ENCODE measurements at places on chromosomes 6 and 20.

- no peak for DNase-seq
Observed at GRCh38 chr20:703006-703405, 27.4 kb upstream of the SCRT2 start.

- no peak for DNase-seq
Observed at GRCh38 chr6:160275511-160276003, 16.9 kb upstream of the SLC22A2 start.

- no peak for DNase-seq
Observed at GRCh38 chr20:46644733-46645132, 6.5 kb downstream of the SLC13A3 start.

DNA sequence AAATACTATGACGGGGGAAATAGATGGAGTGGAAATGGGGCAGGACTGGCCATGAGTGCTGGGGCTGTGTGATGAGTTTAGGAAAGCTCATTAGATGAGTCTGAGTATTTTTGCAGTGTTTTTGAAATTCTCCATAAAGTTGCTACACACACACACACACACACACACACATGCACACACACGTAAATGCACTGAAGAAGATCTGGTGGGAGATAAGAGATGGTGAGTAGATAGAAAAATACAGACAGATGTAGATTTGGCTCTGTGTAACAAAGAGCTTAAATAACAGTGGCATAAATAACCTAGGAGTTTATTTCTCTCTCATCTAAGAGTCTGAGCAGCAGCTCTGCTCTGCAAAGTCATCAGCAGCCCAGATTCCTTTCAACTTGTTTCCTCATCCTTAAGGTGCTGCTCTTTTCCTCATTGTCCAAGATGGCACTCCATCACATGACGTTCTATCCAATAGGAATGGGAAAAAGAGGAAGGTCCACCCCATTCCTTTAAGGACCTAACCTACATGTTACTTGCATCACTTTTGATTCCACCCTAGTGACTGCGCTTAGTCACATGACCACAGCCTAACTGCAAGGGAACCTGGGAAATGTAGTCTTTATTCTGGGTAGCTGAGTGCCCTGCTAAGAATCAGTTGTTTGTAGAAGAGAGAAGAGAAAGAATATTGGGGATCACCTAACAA lies 76.4 kb downstream of the EYA2 start:
- DNase-seq = no peak

GRCh38 chr6:128370072-128370471 lies 150.3 kb downstream of the PTPRK start:
- no peak for DNase-seq

DNA sequence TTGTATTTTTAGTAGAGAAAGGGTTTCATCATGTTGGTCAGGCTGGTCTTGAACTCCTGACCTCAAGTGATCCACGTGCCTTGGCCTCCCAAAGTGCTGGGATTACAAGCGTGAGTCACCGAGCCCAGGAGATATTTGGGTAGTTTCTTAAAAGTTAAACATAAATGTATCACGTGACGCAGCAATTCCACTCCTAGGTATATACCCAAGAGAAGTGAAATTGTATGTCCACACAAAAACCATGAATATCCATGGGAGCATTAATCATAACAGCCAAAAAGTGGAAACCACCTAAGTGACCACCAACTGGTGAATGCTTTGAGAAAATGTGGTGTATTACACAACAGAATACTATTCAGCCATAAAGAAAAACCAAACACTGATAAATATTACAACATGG lies 164.8 kb downstream of the MRPL14 start:
- no peak for DNase-seq

DNA sequence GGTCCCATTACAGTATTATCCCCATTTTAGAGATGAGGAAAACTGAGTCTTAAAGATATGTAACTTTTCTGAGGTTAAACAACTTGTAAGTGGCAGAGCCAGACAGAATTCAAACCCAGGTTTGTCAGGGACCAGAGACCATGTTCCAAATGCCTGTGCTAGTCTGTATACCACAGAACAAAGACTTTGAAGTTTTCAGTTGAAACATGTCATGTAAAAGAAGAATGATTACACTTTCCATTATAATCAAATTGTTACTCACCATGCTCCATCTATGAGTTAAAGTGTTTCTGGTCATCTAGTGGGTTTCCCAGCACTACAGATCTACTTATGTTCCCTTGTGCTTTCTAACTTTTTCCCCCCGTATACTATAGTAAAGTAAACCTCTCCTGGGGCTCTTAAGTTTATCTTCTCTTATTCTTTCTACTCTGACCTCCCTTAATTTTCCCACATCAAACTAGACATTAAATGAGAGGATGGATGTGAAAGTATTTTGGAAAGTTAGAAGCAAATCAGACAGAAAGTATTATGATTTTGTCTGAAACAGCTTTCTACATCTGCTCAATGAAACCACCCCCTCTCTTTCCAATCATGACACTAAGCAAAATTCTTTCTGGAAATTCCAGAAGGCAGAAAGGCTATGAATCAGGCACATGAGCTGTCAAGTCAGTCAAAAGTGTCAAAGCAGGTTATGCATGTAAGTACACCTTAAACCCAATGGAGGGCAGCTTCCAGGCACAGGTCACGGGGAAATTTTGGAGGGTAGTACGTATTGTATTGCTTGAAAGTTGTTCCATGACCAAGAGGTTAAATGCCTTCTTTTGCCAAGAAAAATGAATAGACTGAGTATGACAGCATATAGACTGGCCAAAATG lies 132.7 kb upstream of the MAP3K7 start:
- no peak for DNase-seq

GRCh38 chr6:138772596-138773176 lies 883 bp upstream of the CCDC28A start:
- no peak for DNase-seq

GRCh38 chr6:20229881-20230280 lies 17.6 kb upstream of the MBOAT1 start:
- DNase-seq = no peak

DNA sequence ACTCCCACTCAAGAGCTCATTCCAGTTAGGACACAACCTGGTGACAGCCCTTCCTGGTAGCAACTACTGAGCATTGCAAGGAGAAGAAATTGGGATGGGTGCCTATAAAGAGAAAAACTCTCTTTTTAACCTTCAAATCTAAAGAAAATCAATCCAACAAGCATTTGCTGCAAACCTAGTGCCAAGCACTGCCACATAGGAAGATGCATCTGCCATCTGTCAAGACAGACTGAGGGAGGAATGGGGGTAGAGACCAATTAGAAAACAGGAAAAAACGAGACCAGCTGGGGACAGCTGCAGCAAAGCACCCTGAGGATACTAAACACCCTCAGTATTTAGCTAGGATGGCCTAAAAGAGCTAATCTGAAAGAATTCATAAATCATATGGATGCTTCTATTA lies 27.9 kb downstream of the HLA-DMB start:
- no peak for DNase-seq

GRCh38 chr6:163900570-163900969 lies 486.1 kb downstream of the QKI start:
- DNase-seq = no peak

GRCh38 chr20:24469116-24469893 lies at the start of gene SYNDIG1:
Gene SYNDIG1 (plus strand): TSS chr20:24469629. CDS start chr20:24543098, 73,469 bp downstream.
- no peak for DNase-seq

GRCh38 chr6:55569638-55570037 lies 9.4 kb downstream of the HMGCLL1 start:
- no peak for DNase-seq

- DNase-seq = no peak
Observed at GRCh38 chr6:129647044-129647443, 62.9 kb downstream of the ARHGAP18 start.

- DNase-seq = no peak
Observed at GRCh38 chr6:116578335-116578734, 7.0 kb downstream of the RWDD1 start.

DNA sequence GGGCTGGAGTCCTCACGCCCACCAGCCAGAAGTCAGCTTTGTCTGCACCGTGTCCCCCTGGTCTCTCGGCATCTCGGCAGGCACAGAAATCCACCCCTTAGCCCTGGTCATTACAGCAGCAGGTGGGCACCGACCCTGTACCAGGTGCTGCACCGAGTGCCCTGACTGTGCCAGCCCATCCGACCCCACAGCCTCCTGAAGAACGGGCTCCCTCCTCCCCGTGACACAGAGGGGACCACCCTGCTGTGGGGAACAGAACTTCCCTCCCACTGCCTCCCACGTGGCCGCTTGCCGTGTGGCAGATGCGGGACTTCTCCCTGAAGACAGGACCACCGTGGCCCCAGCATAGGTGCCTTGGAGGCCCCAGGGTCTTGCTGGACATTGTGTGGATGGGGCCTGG lies 161.2 kb downstream of the TAF4 start:
- DNase-seq = no peak

- DNase-seq = no peak
Observed at GRCh38 chr20:46803123-46804020, 91.3 kb upstream of the EYA2 start.

GRCh38 chr6:151443911-151444621 lies 7.9 kb downstream of the RMND1 start:
- DNase-seq = no peak

DNA sequence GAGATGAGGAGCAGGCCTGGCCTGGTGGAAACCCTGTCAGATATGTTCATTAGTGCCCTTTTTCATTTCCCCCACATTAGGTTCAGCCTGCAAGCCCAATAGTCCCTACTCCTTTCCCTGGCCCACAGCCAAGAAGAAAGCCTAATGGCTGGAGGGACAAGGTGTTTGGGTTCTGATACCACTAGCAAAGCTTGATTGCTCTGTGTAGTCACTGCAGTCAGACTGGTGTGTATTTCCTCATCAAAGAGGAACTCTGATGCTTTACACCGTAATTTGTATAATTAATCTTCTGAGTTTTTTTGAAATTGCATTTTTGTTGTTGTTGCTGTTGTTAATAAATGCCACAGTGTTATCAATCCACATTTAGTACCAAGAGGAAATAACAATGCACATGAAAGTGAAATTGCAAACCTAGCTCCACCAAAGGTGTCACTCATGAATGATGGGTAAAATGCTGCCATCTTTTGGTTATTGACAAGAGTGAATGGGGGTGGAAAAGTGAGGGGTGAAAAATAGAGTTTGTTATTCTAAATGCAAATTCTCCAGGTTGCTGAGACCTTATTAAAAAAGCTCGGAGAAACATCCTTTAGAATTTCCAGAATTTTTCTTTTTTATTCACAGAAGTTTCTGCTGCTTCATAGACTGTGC lies 320.2 kb upstream of the POU3F2 start:
- no peak for DNase-seq

DNA sequence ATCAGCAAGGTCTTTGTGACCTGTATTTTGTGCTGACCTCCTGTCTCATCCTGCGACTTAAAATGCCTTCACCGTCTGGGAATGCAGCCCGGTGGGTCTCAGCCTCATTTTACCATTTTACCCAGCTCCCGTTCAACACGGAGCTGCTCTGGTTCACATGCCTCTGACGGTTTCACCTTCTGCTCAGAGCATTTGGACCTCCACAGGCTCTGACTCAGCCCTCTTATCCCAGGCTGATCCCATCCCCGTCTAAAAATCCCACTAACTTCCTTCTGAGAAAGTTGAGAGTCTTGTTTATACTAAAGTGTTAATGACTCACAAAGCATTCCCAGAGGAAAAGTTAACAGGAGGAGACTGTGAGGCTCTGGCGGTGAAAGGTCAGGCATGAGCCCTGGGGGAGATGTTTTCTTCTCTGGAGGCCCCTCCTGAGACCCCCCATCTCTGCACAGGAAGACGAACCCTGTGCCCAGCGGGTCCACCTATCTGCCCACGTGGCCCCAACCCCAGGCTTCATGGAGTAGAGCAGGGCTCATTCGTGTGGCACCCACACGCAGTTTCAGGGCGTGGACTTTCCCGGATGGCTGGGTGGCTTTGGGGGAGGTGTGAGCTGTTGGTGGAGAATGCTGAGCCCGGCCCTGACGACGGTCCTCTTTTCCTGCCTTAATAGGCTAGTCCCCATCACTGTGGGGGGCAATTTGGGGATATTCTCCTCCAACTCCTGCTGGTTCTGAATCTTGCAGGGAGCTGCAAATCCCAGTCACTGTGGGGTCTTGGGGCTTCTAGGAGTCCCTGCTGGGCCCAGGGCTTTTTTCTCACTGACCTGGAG lies 3.3 kb upstream of the BIRC7 start:
- no peak for DNase-seq

DNA sequence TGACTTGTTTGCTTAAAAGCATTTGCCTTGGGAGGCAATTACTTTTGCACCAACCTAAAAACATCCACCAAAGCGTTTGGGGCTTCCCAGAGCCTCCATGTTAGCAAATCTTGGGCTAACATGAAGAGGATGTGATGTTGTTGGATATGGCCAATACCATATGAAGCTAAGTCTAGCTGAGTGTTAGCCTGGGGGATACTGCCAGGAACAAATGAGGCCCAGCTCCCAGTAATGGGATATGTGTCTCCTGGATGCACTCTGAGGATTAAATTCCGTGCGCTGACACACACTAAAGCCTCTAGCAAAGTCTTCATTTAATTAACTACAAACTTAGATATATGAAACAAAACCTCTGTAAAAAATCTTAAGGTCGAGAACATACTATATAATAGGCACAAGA lies 35.3 kb upstream of the HBS1L start:
- no peak for DNase-seq

DNA sequence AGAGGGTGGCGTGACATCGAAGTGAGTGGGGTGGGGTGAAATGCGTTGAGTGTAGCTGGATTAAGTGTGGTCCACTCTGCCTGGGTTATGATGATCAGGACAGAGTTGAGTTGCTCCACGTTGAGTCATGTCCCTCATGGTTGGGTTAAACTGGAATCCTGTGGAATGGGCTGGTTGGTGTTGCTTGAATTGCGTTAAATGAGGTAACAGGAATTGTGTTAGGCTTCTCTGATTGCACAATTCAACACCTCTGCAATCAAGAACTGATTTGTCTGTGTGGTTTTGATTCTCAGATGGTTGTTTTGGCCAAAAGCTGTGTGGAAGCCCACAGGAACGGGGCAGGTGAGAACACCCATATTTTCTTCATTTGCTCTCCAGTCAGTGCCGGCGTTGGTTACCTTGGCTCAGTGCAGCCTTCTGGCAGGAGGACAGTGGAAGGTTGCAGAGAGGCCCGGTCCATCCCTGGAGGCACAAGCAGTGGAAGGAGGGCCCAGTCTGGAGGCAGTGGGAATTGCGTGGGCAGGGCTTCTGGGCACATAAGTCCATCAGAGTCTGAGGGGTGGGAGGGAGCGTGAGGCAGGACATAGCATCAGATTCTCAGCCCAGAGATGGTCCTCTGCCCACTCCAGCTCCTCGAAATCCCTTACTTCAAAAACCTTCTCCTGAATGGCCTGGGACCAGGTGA lies 11.6 kb downstream of the NOTCH4 start:
- no peak for DNase-seq

GRCh38 chr6:54981276-54981609 lies 134.7 kb downstream of the FAM83B start:
- DNase-seq = no peak

DNA sequence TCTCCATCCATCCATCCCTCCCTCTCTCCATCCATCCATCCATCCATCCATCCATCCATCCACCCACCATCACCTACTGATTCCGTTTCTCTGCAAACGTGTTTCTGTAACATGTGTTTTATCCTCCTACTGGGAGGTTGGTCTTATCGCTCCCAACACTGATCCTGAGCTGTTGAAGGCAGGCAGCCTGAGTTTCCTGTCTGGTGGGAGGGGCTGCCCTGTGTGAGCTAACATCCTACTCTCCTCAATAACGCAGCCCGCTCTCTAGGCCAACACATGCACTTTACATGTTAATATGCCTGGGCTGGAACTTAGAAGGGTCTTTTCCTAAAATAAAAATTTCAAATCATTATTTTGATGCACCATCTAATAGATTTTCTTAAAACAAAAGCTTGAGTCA lies 126.5 kb downstream of the WDR27 start:
- no peak for DNase-seq

- DNase-seq = peak; percentile 70
Observed at GRCh38 chr6:6806844-6807518, 218.5 kb downstream of the LY86 start.

- no peak for DNase-seq
Observed at GRCh38 chr6:136958168-136958567, 36.1 kb downstream of the SLC35D3 start.
